ENCODE measurements at places on chromosomes 12 and 14.

DNA sequence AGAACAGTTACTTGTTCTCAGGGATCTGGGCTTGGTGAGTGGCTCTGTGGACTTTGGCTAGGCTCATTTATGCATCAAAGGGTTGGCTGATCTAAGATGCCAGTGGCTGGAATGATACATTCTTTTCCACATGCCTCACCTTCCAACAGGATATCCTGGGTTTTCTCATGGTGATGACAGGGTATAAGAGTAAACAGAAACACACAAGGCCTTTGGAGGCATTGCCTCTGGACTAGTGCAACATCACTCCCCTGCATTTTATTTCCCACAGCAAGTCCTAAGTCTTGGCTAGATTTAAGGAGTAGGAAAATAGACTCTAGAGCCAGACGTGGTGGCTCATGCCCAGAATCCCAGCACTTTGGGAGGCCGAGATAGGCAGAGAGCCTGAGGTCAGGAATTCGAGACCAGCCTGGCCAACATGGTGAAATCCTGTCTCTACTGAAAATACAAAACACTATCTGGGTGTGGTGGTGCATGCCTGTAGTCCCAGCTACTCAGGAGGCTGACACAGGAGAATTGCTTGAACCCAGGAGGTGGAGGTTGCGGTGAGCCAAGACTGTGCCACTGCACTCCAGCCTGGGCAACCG lies 47.9 kb downstream of the RPH3A start:
- DNase-seq = no peak

DNA sequence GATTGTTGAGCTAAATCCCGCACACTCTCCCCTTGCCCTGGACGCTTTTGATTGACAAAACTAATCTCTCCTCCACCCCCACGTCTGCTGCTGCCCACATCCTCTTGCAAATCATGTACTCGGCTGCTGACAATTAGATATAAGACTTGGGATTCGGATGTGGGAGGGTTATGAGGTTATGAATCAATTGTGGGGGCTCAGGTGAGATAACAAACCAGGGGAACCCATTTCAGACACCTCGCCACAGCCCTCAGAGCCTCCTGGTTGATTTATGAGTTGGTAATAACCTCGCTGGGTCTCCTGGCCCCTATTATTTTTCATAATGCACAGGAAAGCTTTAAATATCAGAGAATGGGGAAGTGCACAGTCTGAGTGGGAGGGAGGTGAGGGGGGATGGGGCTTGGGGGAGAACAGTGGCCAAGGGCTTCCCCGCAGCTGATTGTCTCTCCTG lies 449.9 kb downstream of the DPF3 start:
- no peak for DNase-seq

- no peak for DNase-seq
These were observed 84.1 kb downstream of the BCAT1 start for GRCh38 chr12:24864796-24865125.

DNA sequence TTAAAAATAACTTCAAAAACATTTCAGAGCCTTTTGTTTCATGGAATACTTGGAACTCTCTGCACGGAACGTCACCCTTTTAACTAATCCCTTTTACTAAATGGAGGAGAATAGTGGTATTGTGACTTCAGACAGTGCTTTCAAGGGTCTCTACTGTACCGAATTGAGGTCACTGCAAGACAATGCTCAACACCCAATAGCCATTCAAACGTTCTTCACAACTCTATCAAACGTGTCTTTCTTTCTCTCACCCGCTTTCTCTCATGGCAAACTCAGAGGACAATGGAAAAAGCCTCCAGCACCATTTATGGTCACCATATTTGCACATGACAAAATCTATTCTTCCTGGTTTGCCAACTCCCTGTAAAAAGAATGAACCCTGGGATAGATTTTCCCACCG lies 132.1 kb upstream of the SOX5 start:
- DNase-seq = no peak

DNA sequence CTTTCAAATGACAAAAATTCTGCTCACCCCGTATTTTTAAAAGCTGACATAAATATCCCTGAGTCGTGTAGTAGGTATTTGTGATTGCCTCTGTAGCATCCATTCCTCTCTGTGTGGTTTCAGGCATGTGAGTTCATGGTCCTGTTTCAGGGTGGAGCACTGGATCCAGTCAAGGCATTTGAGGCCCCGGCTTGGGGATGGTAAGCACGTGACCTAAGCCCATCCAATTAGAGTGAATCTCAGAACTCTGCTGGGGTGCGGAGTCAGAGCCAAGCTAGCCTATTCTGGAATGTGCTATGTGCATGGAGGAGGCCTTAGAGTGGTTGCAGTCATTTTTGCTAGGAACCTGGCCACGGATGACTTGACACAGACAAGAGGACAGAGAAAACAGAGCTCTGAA lies 4.3 kb upstream of the CSRP2 start:
- DNase-seq = no peak

DNA sequence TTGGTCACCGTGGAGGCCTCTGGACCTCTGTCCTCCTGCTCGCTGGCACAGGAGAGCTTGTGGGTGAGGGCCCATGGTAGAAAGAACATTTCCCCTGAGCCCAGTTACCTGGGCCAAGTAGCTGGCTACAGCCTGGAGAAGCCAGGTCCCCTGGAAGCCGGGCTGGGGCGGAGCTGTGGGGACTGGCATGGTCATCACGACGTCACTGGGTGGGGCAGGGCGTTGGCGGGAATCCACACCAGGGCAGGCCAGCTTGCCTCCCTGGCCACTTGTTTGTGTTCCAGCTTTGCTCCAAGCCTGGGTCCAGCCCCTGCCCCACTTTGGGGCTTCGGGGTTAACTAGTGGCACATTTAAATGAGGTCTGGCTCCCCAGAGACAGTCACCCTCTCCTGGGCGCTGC lies 35.0 kb upstream of the SLC24A4 start:
- DNase-seq = no peak

- no peak for DNase-seq
These were observed 27.3 kb upstream of the KLRF1 start for GRCh38 chr12:9799961-9800360.

GRCh38 chr12:11580125-11580751 lies 69.2 kb upstream of the ETV6 start:
- DNase-seq = no peak

DNA sequence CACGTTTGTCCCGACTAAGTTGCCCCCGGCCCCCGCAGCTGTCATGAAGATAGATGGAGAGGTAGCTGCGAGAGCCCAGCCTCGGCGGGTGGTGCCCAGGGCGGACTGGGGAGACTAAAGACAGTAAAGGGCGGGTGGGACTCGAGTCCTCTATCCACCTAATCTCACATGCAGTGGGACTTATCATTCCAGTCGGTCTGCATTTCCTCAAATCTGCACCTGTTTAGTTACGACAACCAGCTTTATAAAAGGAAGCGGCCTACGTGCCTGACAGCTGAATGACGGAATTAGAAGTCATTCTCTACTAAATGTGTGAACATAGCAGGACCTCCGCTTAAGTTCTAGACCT lies 109.8 kb upstream of the EGLN3 start:
- DNase-seq = no peak

DNA sequence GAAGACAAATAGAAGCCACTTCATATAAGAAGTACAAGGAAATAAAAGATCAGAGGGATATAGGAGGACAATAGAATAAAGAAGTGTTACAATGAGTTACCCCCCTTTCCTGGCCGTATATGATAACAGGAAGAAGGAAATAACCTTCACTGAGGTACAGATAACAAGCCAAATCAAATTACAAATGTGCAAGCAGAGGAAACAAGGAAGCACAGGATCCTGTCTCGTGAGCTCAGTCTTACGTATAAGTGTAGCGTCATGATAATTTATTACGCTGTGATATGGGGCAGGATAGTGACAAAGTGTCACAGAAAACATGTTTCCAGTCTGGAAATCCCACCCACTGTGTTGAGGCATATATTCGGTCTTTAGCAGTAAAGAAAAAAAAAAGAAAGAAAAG lies 26.5 kb downstream of the CRACR2A start:
- DNase-seq = no peak

All from stimulated activated CD8-positive, alpha-beta memory T cell treated with anti-CD3 and anti-CD28 coated beads, Interleukin-2, amount 100 ng/mL, for 1 hour (primary cell).